DMS79 (cell line): ENCODE measurements at places on chromosomes 6 and 20.
A peak's percentile ranks its signal among the peaks of the same experiment; 100 is the strongest.

DNA sequence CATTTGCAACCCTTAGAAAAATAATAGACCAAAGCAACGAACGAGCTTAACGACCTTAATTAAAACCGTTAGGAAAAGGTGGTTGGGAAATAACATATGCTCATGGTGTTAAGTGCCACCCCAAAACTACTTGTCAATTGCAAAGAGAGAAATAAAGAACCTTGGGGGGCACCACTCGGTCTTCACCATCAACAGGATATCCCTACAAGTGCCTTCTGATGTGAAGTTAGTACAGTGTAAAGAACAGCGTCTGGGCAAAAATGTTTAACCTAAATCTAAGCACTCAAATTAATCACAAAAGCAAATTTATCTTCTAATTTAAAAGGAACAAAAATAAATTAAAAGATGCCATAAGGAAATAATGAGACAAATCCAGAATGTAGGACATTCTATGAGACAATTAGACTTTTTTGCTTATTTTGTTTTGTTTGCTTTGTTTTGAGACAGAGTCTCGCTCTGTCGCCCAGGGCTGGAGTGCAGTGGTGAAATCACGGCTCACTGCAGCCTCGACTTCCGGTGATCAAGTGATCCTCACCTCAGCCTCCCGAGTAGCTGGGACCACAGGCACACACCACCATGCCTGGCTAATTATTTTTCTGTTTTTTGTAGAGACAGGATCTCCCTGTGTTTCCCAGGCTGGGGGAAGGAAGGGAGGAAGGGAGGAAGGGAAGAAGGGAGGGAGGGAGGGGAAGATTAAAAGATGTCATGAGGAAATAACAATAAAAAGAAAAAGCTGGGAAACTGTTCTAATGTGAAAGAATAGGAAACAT is 41.3 kb upstream of the BTN3A2 start:
- DNase-seq = no peak

GRCh38 chr6:146892613-146893401 is 294.0 kb downstream of the ADGB start:
- no peak for DNase-seq

DNA sequence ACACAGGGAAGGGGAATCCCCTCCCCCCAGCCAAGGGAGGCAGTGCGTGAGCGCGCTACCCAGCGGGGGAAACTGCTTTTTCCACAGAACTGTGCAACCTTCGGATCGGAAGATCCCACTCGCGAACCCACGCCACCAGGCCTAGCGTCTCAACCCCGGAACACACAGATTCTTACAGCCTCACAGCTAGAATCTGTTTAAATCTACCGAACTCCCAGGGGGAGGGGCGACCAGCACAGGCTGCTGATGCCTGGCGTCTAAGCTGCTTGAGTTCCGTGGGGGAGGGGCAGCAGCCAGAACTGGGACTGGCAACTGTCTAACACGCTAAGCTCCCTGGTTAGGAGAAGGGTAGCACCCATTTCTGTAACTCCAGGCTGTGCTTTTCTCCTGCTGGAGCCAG is 217.3 kb upstream of the TENT5A start:
- no peak for DNase-seq

- no peak for DNase-seq
These were observed 150.8 kb downstream of the ESR1 start for GRCh38 chr6:151958332-151958731.

DNA sequence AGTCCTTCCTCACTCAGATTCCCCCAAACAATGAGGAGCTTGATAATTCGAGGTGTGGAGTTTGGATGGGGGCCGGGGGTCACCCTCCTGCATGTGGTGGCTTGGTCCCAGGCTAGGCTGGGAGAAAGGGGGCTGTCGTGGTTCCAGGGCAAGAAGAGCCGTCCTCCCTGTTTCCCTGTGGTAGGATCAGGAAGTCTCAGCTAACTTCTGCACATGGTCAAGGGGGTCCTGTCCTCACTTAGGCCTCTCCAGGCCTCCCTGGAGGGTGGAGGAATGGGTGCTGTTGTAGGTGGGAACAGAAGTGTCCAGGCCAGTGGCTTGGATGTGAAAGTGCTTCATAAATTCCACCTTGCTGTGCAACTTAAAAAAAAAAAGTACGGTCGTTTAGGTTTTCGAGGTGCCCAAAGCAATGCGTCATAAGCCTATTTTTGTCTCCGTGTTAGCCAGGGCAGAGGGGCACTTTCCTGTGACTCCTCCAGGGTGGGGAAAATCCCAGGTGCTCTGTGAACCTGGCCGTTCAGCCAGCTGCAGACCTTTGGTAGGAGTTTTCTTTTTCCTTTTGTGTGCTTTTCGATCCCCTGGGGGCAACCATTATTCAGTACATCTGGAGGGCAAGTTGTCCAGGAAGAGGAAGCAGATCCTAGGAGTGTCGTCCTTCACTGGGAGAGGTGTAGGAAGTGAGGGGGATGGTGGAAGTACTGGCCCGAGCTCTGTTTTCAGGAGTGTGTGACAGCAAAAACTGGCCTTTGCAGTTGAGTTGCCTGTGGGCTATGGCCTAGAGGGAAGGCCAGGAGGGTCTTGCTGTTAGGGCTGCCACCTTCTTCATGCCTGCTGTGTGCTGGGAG is 9.6 kb downstream of the IGF2R start:
- no peak for DNase-seq

DNA sequence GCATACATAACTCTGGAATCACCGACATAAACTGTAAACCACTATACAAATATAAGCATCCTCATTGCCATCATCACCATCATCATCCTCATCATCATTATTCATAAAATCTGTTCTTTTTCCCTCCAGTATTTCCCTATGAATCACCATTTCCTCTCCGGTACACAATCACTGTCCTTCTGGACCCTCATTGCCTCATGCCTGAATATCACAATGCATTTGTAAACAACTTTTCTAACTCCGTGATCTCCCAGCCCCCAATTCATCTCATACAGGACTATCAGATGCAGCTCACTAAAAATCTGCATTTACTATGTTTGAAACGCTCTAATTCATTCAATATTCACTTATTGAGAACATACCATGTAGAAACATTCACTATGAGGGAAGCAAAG is 339.7 kb downstream of the TBC1D32 start:
- no peak for DNase-seq

DNA sequence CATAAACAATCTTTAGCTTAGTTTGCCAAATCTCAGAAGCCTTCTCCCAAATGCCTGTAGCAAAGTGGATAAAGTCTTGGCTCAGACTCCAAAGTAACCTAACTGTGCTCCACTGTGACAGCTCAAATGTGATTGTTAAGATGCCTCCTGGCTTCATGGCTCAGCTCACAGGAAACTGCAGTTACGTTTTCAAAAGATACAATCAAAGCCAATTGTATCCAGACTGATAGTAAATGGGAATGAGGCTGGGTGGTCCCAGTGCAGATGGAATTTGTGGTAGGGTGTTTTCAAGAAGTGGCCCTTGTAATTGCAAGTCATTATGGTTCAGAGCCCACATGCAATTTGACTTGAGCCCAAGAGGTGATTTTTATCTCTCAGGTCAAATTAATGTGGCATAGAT is 151.2 kb upstream of the TAB2 start:
- peak; percentile 36 for DNase-seq

- no peak for DNase-seq
These were observed 125.1 kb upstream of the SOX4 start for GRCh38 chr6:21468461-21468860.

DNA sequence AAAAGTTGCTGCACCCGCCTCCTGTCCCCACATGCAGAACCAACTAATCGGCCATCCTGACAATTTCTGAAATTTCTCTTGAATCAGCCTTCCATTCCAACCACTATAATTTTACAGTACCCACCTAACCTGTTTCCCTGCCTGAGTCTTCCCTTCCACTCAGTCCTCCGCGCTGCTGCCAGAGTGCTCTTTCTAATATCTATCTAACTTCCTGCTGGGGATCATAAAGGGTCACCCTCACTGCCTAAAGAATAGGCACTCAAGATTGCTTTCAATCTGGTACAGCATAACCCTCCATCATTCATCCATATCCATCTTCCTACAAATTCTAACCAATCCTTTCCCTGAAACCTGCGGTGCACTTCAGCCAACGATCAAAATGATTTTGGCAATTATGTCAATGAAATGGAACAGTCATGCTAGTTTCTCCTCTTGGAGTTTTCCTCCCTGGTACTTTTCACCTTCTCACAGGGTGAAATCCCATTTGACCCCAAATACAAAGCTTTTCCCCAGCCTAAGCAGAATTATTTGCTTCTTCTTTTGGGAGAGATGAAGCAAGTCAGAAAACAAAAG is 117.5 kb upstream of the BEND6 start:
- peak; percentile 84 for DNase-seq

- no peak for DNase-seq
These were observed 106.1 kb downstream of the TNFAIP3 start for GRCh38 chr6:137973201-137973600.

GRCh38 chr20:40949346-40949745 is 79.3 kb upstream of the TOP1 start:
- DNase-seq = no peak

- DNase-seq = no peak
These were observed 148.7 kb downstream of the SOX4 start for GRCh38 chr6:21742238-21742660.

DNA sequence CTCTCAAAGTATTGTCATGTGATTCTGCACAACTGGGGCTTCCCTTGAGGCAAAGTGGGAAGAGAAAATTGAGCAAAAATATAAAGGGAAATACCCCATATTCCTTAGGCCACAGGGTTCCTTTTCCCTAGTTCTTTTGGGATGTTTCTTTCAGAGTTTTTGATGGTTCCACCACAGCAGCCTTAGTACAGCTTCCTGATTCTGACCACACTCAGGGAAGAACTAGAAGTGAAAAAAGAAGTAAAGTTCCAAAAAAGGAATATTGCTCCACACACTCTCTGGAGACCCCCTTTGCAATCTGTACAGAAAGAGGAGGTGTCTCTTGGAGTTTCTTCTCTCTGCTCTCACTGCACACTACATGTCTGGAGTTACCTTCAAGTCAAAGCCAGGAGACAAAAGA is 27.9 kb upstream of the HLA-DQA2 start:
- no peak for DNase-seq

DNA sequence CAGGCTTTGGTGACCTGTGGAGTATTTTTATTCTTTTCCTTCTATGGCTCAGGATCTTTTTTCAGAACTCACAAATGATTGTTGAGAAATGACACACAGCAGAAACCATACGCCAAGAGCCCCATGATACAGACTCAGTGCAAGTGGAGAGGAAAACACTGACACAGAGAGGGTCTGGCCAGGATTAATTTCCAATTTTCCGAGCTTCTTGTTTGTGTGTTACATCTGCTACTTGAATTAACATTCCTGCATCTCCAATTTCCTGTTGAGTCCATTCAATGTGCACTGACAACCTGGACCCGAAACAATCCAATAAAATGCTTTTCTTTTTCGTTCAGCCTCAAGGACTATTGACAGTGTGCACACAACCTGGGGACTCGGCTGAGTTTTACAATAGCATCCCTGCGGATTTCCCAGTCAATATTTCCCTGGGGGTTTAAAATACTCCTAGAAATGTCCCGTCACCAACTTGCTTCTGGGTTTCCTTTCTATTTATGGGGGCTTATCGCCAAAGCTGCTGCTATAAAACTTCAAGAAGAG is 4.9 kb upstream of the MLN start:
- DNase-seq = peak; percentile 5

DNA sequence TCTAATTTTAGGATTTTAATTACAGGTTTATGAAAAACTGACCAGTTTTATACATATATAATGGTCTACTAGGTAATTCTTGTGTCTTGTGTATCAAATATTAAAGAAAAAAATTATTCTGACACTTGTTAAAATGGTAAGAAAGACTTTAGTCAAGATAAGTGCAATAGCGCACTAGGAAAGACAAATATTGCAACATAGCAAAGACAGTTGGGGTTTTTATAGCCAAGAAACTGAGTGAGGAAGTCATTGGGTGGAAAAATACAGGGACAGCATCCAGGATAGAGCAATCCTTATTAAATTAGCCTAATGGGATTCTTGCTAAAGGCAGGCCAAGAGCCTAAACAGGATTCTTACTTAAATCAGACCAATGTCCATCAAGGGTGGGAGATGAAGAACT is 71.1 kb downstream of the ROS1 start:
- no peak for DNase-seq

GRCh38 chr6:87139236-87139635 is 16.1 kb upstream of the ZNF292 start:
- peak; percentile 6 for DNase-seq

DNA sequence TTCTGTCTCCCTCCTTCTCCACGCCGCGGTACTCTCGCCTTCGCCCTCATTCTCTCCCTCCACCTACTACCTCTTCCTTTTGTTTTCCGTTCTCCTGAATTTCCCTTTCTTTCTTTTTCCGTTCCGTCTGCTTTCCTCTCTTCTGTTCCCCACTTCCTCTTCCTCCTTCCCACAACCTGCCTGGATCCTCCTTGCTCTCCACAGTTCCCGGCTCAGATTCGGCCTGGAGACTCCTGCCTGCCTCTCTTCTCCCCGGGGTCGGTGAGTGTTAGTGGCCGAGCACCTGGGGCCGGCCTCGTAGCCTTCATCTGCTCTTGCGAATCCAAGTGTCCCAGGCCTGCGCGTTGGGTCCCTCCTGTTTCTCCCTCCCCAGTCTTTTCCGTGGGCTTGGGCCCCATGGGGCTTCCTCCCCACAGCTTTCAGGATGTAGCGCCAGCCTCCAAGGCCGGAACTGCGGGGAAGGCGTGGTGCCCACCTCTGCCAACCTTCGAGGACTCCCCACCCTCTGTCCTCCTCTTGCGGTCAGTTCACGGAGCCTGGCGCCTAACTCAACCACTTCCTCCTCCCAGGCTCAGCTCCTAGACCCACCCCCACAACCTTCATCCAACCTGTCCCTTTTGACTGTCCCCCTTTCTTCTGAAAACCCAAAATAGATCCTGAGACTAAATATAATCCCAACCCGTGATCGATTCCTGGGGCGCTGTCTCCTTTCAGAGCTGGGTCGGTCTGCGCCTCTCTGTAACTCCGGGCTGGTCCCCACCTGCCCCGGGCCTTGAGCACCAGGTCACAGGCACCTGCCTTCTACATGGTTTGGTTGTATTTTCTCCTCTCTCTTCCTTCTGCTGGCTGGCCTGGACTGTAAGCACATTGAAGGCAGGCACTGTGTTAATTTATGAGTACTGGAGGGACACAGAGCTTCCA is 6.8 kb downstream of the NRN1 start:
- no peak for DNase-seq

DNA sequence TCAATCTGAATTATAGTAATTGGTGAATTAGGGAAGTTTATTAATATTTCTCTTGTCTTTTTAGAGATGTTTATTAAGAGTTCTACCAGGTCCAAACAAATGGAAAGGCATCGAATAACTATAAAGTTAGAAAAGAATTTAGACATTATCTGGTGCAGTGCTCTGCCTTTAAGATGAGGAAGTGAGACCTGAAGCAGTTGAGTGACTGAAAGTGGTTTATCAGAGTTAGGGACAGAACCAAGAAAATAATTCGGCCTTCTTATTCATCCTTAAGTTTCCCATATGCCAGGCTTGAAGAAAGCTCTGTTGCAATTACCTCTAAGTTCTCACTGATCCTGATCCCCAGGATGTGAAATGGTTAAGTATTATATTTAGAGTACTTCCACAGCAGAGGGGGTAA is 94.2 kb upstream of the FLRT3 start:
- DNase-seq = no peak

- DNase-seq = no peak
These were observed 82.5 kb downstream of the B3GAT2 start for GRCh38 chr6:70874181-70874913.

- DNase-seq = no peak
These were observed 13.9 kb upstream of the TNFRSF6B start for GRCh38 chr20:63682384-63683139.

GRCh38 chr6:9621276-9621675 is 793.6 kb downstream of the TFAP2A start:
- no peak for DNase-seq

GRCh38 chr20:54517241-54517975 is 42.0 kb downstream of the DOK5 start:
- DNase-seq = no peak

GRCh38 chr20:33601861-33602260 is 60.3 kb upstream of the C20orf144 start:
- no peak for DNase-seq
